ENCODE measurements at places on chromosomes 7 and 10. TPM values are rescaled to one million over a fixed set of nuclear protein-coding genes. Genes with fewer than 3 reads are reported as not detected.

- H3K4me1 ChIP-seq: peaks cover 12% of the 10 kb centered on the region
- H3K4me3 ChIP-seq: no peak overlapping the region
- no peaks in the 10 kb centered on the region for H3K36me3 ChIP-seq
- H3K27me3 ChIP-seq: peaks cover 44% of the 10 kb centered on the region
- H3K27ac ChIP-seq: no peak overlapping the region
Observed at GRCh38 chr10:123134915-123135414, 805 bp upstream of the HMX3 start.

DNA sequence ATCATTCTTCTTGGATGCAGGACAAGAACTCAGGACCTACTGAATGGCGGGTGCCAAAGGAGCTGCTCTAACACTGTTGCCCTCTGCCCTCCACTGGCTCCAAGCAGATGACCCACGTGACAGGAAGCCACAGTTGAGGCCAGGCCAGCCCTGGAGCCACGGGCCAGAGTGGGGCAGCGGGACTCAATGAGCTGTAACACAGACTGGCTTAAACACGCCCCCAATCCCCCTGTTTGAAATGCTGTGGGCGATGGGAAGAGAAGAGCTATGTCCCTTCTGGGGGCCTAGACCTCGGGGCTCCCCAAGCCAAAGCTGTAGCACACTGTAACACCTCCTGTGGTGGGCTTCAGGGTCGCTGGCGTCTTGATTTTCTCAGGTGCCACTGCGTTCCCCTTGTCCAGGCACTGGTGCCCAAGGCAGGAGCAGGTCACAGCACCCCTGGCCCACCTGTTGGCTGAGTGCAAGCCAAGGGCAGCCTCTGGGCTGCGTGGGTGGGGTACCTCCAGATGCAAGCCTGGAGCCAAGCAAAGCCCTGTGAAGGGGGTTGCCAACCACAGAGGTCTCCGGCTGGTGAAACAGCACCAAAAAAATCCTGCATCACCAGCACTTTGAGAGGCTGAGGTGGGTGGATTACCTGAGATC is 18.6 kb upstream of the ZMIZ2 start:
- H3K4me3 ChIP-seq: no peak overlapping the region
- no peak overlapping the region for H3K27ac ChIP-seq
- no peak for DNase-seq

DNA sequence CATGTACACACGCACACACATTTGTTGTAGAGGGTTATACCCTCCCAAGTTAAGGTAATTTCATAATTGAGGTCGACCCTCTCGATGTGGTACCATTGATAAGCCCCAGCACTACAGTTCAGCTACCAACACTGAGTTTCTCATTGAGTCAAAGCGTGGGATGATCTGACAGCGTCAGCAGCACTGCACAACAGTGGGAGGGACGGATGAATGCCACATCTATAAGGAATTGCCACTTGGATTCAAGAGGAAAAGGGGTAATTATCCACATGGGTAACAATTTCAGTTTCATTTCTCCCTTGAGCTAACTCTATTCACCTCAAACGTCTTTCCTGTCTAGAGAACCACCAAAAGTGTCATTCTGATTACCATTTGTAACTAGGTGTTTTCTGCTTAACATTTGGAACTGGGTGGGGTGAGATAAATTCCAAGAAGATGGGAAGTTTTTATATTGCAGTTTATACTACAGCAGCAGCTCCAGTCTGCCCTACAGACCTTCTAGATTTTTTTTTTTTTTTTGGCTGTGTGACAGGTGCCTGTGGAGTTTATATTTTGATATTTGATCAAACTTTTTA is 342.9 kb downstream of the AUTS2 start:
- no peaks in the 10 kb centered on the region for H3K27me3 ChIP-seq
- H3K27ac ChIP-seq: no peak overlapping the region
- H3K4me3 ChIP-seq: no peak overlapping the region

DNA sequence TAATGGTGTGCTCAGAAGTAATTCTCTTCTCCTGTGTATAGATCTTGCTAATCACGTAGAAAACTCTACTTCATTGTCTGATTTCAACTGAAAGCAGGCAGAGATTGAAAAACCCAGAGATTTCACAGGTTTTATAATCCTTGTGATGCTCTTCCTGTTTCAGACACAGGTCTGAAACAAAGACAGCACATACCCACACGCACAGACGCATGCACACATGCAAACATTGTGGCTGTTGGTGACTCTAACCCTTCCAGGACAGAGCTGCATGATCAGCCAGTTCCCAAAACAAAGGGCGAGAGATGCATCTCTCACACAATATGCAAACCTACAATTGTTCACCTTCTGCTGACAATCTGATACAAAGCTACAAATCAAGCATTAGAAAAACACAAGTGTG is 11.1 kb upstream of the TFEC start:
- no peak for DNase-seq
- H3K27ac ChIP-seq: no peak overlapping the region
- no peaks in the 10 kb centered on the region for H3K36me3 ChIP-seq

DNA sequence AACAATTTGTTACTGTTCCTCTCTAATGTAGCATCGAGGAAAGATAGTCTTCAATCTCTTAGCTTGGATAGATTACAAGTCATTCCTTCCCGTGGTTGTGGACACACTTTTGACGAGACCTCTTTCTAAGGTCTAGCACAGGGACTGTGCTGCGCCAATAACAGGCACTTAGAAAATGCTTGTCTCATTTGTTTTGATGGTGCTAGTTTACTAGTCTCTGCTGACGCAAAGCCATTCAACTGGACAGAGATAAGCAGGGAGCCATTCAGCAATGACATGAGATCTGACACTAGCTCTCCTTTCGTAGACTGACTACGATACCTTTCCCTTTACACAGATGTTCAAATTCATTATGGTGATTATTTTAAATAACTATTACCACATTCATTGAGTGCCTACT is 6.4 kb upstream of the JAZF1 start:
- no peaks in the 10 kb centered on the region for H3K4me1 ChIP-seq
- H3K4me3 ChIP-seq: no peak overlapping the region
- H3K27me3 ChIP-seq: peaks cover 12% of the 10 kb centered on the region

DNA sequence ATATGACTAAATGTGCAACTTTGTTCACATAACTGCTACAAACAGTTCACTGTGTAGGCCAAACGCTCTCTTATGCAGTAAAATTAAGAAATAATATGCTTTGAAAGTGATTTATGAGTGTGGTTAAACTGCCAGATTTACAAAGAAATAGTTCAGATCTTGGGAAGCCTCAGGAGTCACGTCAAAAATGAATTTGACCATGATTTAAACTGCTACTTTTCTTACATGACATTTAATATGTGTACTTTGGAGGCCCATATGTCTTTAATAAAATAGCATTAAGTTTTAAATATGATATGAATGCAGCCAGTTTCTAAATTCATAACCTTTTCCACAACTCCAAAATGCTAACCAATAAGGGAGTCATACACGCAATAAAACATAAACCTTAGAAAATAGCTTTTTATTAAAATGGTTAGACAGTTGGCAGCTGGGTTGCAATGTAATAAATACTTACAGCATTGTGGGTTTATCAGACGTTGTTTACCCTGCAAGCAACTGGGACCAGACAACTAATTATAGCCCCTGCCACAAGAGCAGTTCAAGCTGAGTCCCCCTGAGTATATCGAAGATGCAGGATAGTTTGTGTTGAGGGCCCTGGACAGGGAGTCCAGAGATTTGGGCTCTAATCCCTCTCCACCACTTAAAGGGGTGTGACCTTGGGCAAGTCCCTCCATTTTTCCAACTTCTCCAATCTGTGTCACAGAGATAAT is 640.4 kb downstream of the LRMDA start:
- no peak overlapping the region for H3K4me3 ChIP-seq
- no peaks in the 10 kb centered on the region for H3K36me3 ChIP-seq
- no peaks in the 10 kb centered on the region for H3K27me3 ChIP-seq
- H3K4me1 ChIP-seq: no peaks in the 10 kb centered on the region
- no peak for DNase-seq

DNA sequence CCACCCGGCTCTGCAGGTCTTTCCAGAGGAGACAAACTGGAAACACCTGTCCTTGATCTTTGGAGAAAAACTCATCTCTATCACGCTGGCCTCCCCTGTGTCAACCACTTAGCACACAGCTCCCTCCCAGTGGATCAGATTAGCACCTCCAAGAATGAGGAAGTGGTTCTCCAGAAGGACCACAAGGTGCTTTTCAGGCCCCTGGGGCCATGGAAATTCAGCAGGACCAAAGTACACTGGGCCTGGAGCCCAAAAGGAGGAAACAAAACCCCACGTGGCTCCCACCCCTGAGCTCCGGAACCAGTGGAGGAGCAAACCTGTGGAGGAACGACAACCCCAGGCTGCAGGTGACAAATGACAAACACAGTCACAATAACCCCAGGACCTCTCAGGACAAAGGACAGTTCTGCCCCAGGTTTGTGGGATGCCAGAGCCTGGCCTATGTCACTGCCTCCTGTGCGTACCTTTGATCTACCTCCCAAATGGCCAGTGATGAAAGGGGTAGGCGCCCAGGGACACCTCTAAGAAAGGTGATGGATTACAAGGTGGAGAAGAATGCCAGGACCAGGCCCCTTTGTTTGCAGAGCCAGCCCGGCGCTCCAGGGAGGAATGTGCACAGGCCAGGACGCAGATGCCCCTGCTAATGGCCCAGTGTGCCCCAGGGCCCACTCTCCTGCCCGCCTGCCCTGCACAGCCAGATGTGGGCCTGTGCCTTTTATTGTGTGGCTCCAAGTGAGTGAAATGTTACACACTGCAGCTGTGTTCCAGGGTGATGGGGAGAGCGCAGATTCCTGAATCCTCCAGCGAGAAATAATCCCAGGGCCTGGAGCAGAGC is 5.7 kb downstream of the TNS3 start:
- peaks cover 66% of the 10 kb centered on the region for H3K4me1 ChIP-seq
- H3K27ac ChIP-seq: no peak overlapping the region
- H3K4me3 ChIP-seq: peak overlapping the region; percentile 13

GRCh38 chr7:50954245-50954644 is 171.5 kb upstream of the GRB10 start:
- H3K4me1 ChIP-seq: peaks cover 20% of the 10 kb centered on the region
- no peak overlapping the region for H3K4me3 ChIP-seq
- H3K27me3 ChIP-seq: no peaks in the 10 kb centered on the region
- H3K27ac ChIP-seq: peak overlapping the region; percentile 29
- DNase-seq: no peak

- no peak overlapping the region for H3K4me3 ChIP-seq
- peak; percentile 85 for DNase-seq
- H3K36me3 ChIP-seq: no peaks in the 10 kb centered on the region
- no peaks in the 10 kb centered on the region for H3K27me3 ChIP-seq
- no peak overlapping the region for H3K27ac ChIP-seq
Observed at GRCh38 chr7:28093623-28094232, 86.9 kb downstream of the JAZF1 start.

GRCh38 chr10:132588301-132589013 is 50.9 kb downstream of the INPP5A start:
- no peak for DNase-seq
- peaks cover 18% of the 10 kb centered on the region for H3K4me1 ChIP-seq
- no peaks in the 10 kb centered on the region for H3K27me3 ChIP-seq
- no peak overlapping the region for H3K4me3 ChIP-seq
- no peaks in the 10 kb centered on the region for H3K36me3 ChIP-seq

GRCh38 chr7:29815181-29816105 is 9.1 kb downstream of the WIPF3 start:
- peaks cover 84% of the 10 kb centered on the region for H3K27me3 ChIP-seq
- H3K36me3 ChIP-seq: no peaks in the 10 kb centered on the region
- no peak overlapping the region for H3K4me3 ChIP-seq
- no peak overlapping the region for H3K27ac ChIP-seq

DNA sequence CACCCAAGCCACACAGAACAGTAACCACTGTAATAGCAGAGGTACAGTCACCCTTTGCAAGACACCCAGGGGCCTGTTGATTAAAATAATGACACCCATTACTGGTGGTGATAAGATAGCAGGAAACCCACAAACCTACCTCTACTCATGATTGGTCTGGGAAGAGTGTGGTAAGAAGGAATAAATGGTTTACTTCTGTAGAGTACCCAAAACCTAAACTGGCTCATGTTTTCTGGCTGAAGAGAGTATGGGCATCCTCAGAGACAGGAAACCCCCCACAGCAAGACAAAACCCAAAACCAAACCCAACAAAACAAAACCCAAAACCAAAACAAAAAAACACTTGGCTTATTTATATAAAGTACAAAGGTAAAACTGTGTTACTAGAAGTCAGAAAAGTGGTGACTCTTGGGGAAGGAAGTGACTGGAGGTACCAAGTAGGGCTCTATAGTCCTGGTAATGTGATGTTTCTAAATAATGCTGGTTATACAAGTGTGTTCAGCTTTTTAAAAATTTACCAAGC is 15.5 kb upstream of the DNAJB12 start:
- no peak overlapping the region for H3K27ac ChIP-seq
- peaks cover 30% of the 10 kb centered on the region for H3K36me3 ChIP-seq
- H3K27me3 ChIP-seq: no peaks in the 10 kb centered on the region
- no peak for DNase-seq

GRCh38 chr10:27626890-27627289 is 118.7 kb downstream of the MKX start:
- no peak for DNase-seq
- no peaks in the 10 kb centered on the region for H3K27me3 ChIP-seq
- H3K4me3 ChIP-seq: no peak overlapping the region
- H3K27ac ChIP-seq: no peak overlapping the region

GRCh38 chr7:42805601-42806000 is 106.3 kb downstream of the C7orf25 start:
- no peak overlapping the region for H3K27ac ChIP-seq
- H3K36me3 ChIP-seq: no peaks in the 10 kb centered on the region
- no peaks in the 10 kb centered on the region for H3K4me1 ChIP-seq
- H3K27me3 ChIP-seq: no peaks in the 10 kb centered on the region

DNA sequence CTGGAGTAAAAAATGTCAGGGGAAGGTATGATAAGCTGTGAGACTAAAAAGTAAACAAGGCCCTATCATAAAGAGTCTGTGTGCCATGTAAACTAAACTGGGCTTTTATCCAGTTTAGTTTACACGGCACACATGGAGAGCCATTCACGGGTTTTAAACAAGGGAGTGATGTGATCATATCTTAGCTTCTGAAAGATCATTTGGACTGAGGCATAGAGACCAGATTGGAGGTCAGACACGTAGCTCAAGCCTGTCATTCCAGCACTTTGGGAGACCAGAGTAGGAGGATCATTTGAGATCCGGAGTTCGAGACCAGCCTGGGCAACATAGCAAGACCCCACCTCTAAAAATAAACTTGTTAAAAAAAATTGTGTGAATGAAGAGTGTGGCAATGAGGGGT is 50.1 kb downstream of the SKIDA1 start:
- H3K27me3 ChIP-seq: no peaks in the 10 kb centered on the region
- no peak for DNase-seq
- no peak overlapping the region for H3K27ac ChIP-seq
- no peak overlapping the region for H3K4me3 ChIP-seq
- no peaks in the 10 kb centered on the region for H3K4me1 ChIP-seq

Gene CACNB2
- total RNA-seq: 3.3 TPM

Gene FAM149B1
- total RNA-seq: 22.8 TPM

Gene ARHGAP22
- total RNA-seq: 4.0 TPM

Gene IDE
- 54.6 TPM for total RNA-seq

Gene PDE1C
- total RNA-seq: 0.14 TPM

Gene PIK3CG
- total RNA-seq: not detected

Gene PIK3AP1
- not detected for total RNA-seq

Data from MCF 10A (cell line).